ENCODE measurements at places on chromosomes 3 and 15. TPM values are rescaled to one million over a fixed set of nuclear protein-coding genes. Genes with fewer than 3 reads are reported as not detected.

Gene PLA2G4E
- total RNA-seq, result not detected

DNA sequence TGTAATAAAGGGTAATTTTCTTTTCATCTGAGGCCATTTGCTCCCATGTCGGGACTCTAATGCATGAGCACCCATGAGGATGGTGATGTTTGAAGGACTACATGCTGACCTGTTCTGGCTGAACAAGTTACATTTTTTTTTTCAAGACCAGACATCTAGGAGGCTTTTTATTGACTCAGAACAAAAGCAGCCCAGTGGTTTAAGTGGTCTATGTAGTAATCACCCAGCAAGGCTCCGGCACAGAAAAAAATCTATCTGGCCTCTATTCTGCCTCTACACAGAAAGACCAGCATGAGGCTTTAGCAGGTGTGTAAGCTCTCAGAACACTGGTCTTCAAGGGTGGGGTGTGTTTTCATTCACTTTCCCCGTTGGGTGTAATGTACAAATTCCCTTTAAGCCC lies 95.1 kb upstream of the ZBED2 start:
- H3K27ac ChIP-seq, result peak overlapping the region; percentile 36
- DNase-seq, result no peak
- no peak overlapping the region for H3K4me3 ChIP-seq

Gene DUOXA2
- not detected for total RNA-seq

- H3K4me3 ChIP-seq, result no peak overlapping the region
- no peaks in the 10 kb centered on the region for H3K4me1 ChIP-seq
These were observed 43.1 kb downstream of the THRB start for GRCh38 chr3:24451461-24452099.

DNA sequence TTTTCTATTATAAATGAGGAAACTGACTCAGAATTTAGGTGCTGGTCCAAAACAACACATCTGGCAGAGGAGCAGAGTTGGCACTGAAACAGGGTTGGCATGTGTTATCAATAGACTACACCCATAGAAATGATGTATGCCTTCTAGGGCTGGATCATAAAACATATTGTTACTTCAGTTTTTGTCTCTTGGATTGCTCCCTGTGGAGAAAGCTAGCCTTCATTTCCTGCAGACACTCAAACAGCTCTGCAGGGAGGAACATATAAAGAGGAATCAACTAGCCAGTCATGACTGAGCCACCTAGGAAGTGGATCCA lies 507 bp upstream of the MRPL3 start:
- H3K27me3 ChIP-seq, result no peaks in the 10 kb centered on the region
- peaks cover 34% of the 10 kb centered on the region for H3K4me1 ChIP-seq
- peaks cover 15% of the 10 kb centered on the region for H3K36me3 ChIP-seq
- H3K27ac ChIP-seq, result peak overlapping the region; percentile 96

- peaks cover 2% of the 10 kb centered on the region for H3K27me3 ChIP-seq
- no peak overlapping the region for H3K4me3 ChIP-seq
- H3K27ac ChIP-seq, result no peak overlapping the region
These were observed 207.4 kb upstream of the IGF1R start for GRCh38 chr15:98440917-98441316.

GRCh38 chr3:150333477-150333876 lies 74.6 kb upstream of the TSC22D2 start:
- H3K27me3 ChIP-seq, result peaks cover 9% of the 10 kb centered on the region
- H3K36me3 ChIP-seq, result no peaks in the 10 kb centered on the region
- H3K4me1 ChIP-seq, result no peaks in the 10 kb centered on the region
- no peak overlapping the region for H3K4me3 ChIP-seq

- H3K4me1 ChIP-seq, result peaks cover 5% of the 10 kb centered on the region
- no peak for DNase-seq
- no peak overlapping the region for H3K4me3 ChIP-seq
- H3K27me3 ChIP-seq, result no peaks in the 10 kb centered on the region
These were observed 36.0 kb upstream of the BCL2A1 start for GRCh38 chr15:80006946-80007345.

Gene ZNF774
- total RNA-seq, result 2.1 TPM

Gene TRIM42
- not detected for total RNA-seq

- DNase-seq, result no peak
- no peak overlapping the region for H3K27ac ChIP-seq
- no peaks in the 10 kb centered on the region for H3K27me3 ChIP-seq
- no peaks in the 10 kb centered on the region for H3K4me1 ChIP-seq
- no peaks in the 10 kb centered on the region for H3K36me3 ChIP-seq
These were observed 363.6 kb upstream of the GOLIM4 start for GRCh38 chr3:168459226-168459784.

GRCh38 chr3:17808994-17809393 lies 66.6 kb upstream of the TBC1D5 start:
- peaks cover 1% of the 10 kb centered on the region for H3K36me3 ChIP-seq
- H3K4me3 ChIP-seq, result no peak overlapping the region
- H3K4me1 ChIP-seq, result peaks cover 30% of the 10 kb centered on the region

DNA sequence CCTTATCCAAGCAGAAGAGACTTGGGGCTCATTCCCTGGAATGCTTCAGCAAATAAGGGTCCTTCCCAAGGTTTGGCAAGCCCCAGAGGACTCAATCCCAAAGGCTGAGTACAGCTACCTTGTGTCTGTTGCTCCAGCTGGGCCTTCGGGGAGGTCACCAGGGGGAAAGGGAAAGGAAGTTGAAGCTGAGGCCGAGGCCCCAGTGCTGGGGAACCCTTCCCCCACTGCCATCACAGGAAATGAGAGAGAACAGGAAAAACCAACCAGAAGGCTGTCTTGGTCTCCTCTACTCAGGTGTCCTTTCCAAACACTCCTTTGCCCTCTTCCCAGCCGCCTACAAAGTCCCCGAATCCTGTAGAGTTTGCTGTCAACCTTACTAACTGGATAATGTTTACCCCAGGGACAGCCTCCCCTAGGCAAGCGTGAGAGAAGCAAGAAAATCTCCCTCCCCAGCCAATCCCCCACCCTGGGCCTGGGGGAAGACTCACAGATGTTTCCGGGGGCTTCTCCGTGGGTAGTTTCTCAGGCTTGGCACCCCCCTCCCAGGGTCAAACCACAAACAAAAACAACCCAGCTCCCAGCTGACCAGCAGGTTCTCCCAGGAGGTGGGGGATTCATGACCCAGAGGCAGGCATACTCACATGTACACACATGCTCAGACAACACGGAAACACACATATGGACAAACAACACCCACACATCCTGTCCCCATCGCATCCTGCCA lies 5.5 kb downstream of the CSRNP1 start:
- peaks cover 41% of the 10 kb centered on the region for H3K36me3 ChIP-seq

GRCh38 chr3:142433110-142433509 lies 14.7 kb downstream of the XRN1 start:
- DNase-seq, result no peak
- peaks cover 45% of the 10 kb centered on the region for H3K36me3 ChIP-seq
- no peak overlapping the region for H3K4me3 ChIP-seq
- no peaks in the 10 kb centered on the region for H3K27me3 ChIP-seq

GRCh38 chr3:34283751-34284150 lies 485.3 kb downstream of the PDCD6IP start:
- H3K4me3 ChIP-seq, result no peak overlapping the region
- H3K27me3 ChIP-seq, result no peaks in the 10 kb centered on the region
- no peak overlapping the region for H3K27ac ChIP-seq
- H3K4me1 ChIP-seq, result no peaks in the 10 kb centered on the region

DNA sequence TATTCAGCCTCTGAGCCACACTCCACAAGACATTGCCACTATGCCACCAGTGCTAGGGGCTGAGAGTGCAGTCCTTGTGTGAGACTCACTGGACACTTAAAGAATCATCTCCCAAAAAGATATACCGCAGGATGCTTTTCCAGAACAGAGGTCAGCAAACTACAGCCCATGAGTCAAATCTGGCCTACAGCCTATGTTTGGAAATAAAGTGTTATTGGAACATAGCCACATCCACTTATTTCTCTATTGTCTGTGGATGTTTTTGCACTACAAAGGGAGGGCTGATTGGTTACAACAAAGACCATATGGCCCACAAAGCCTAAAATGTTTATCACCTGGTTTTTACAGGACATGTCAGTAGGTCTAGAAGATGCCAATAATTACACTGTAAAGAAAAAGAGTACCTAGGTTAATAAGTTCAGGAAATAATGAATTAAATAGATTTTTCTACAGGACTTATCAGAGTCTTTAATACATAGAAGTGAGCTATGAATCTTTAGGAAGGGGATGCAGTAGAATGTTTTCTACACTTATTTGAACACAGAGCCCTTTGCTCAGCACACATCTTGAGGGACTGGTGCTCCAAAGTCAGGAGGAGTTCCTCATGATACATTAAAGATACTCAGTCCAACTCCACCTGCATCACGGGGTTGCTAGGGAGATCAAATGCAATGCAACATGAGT lies 26.3 kb downstream of the SRGAP3 start:
- H3K27ac ChIP-seq, result no peak overlapping the region
- no peaks in the 10 kb centered on the region for H3K36me3 ChIP-seq
- H3K4me3 ChIP-seq, result no peak overlapping the region
- H3K27me3 ChIP-seq, result peaks cover 2% of the 10 kb centered on the region
- DNase-seq, result no peak
- peaks cover 29% of the 10 kb centered on the region for H3K4me1 ChIP-seq
